ENCODE measurements at places on chromosomes 11 and 22. TPM values are rescaled to one million over a fixed set of nuclear protein-coding genes. Genes with fewer than 3 reads are reported as not detected.

- DNase-seq = no peak
Observed at GRCh38 chr11:69567951-69568808, 72.8 kb upstream of the CCND1 start.

DNA sequence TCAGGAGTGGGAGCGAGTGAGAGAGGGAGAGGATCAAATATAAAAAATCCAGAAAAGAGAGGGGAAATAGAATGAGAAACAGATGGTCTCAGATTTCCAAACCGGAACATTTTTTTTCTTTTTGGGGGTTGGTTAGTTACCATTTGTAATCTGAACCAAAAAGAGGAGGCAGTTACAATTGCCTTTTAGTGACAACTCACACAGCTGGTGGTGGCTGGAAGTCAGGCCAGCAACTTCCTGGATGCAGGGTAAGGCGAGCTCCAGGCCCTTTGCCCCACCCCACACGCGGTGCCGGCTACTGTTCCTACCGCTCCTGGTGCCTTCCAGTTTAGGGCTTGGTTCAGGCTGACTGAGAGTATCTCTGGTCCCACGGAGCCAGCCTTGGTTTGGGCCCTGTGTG is 21.0 kb upstream of the UBASH3B start:
- no peak for DNase-seq

DNA sequence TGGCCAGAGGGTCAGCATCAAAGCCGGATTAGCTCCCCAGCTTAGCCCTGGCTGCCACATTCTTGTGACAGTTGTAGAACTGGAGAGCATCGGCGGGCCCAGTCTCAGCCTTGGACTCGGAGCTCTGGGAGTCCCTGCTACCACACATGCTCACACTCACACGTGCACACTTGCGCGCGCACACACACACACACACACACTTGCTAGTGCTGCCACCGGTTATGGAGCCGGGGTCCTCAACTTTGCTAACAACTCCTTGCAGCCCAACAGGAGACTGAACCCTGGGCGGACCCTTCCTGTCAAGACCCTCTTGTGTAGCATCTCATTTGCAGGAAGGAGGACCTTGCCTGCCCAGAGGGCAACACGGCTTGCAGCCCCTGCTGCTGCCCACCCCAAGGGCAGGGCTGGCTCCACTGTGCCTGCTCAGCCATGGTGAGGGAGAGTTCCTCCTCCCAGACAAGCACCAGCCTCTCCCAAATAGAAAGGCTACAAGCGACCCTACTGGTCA is 107.6 kb downstream of the WNT7B start:
- no peak for DNase-seq

GRCh38 chr11:10742460-10743208 is 8.4 kb upstream of the CTR9 start:
- no peak for DNase-seq

- DNase-seq = no peak
Observed at GRCh38 chr11:74384641-74385040, 13.6 kb downstream of the PGM2L1 start.

DNA sequence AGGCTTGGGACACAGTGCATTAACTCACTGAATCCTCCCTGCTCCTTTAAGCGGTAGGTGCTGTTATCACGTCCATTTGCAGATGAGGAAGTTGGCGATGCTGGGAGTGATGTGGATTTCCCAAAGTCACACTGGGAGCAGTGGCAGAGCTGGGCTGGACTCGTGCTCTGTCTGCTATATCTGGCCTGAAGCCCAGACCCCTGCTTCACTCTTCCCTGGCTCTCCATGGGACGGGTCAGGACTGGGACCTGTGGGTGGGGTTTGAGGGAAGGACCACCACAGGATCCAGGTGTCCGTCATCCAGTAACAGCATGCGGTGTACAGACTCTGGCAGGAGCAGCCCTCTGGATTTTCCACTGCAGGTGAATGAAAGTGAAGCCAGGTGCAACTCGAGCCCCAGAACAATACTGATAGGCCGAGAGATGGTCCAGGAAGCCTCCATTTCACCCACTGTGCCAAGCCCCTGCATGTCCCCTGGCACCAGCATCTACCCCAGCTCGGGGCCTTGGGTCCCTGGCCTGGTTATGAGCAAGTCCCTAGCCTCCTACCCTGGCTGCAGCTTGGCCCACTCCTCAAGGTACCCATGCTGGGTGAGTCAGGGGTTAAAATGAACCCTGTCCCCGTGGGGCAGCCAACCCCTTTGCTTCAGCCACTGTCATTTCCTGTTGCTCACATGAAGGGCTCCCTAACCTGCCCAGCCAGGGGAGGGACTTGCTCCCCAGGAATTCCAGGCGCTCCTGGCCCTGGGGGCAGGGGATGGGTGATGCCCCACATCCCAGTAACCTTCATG is 4.2 kb downstream of the USP2 start:
- no peak for DNase-seq

DNA sequence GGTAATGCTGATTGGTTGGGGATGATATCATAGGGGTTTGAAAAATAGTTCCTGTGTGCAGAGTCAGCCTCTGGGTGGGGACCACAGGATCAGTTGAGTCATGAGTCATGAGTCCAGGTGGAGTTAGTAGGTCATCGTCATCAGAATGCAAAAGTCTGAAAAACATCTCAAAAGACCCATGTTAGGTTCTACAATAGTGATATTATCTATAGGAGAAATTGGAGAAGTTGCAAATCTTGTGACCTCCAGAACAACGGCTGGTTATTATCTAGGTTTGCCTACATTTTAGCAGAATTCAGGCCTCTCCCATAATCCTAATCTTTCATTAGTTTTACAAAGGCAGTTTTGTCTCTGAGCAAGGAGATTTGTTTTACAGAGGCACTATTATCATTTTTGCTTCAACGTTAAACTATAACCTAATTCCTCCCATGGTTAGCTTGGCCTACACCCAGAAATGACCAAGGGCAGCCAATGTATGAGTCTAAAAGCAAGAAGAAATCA is 38.9 kb downstream of the MS4A2 start:
- DNase-seq = no peak

DNA sequence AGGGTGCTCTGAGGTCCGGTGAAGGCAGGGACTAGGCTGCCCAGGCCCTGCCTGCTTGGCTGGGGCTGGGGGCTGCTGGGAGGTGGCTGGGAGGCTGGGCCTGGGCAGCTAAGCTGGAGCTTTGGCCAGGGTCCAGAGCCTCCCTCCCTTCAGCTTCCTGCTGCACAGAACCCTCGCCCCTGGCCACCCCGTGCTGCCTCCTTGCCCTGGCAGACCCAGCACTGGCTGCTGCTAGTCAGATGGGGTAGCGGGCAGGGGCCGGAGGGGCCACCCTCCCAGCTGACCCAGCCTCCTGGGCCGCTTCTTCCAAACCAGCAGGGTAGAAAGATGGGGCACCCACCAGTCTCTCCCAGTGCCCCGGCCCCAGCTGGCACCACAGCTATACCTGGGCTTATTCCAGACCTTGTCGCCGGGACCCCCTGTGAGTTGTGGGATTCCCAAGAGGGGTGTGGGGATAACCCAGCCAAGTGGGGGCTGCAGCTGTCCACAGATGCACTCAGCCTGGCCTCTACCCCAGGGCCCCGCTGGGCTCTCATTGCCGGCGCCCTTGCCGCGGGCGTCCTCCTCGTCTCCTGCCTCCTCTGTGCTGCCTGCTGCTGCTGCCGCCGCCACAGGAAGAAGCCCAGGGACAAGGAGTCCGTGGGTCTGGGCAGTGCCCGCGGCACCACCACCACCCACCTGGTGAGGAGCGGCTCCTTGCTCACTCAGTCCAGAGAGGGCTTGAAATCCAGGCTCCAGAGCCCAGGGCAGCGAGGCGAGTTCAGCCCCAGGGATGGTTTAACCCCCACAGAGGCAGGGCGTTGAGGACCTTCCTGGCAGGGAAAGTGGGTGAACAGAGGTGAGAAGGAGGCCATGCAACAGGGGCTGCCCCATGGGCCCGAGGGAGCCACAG is at the start of gene SYT8:
Gene SYT8, plus strand, starts transcription at position 212 of the 892 bp plus-strand sequence. Its CDS starts 116 bp downstream, at position 328.
- DNase-seq = no peak

DNA sequence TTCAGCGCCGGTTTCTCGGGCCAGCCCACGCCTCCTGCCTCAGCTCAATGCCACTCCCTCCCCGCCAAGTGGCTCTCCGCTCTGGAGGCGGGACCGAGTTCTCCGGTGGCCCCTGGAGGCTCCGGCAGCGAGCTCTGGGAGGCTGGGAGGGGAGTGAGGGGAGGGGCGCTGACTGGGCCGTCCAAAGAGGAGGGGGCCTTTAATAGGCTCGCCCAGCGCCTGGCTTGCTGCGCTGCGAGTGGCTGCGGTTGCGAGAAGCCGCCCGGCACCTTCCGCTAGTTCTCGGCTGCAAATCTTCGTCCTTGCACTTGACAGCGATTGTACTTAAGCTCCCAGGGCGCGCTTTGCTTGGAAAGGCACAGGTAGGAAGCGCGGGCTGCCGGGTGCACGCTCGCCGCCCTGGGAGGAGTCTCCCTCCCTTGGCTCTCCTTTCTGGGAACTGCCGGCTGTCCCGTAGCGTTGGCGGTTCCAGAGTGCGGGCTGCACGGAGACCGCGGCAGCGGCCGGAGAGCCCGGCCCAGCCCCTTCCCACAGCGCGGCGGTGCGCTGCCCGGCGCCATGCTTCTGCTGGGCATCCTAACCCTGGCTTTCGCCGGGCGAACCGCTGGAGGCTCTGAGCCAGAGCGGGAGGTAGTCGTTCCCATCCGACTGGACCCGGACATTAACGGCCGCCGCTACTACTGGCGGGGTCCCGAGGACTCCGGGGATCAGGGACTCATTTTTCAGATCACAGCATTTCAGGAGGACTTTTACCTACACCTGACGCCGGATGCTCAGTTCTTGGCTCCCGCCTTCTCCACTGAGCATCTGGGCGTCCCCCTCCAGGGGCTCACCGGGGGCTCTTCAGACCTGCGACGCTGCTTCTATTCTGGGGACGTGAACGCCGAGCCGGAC is at the start of gene ADAMTS15:
Gene ADAMTS15, plus strand, starts transcription at position 230 of the 894 bp plus-strand sequence. Its CDS starts 329 bp downstream, at position 559.
- DNase-seq = peak; percentile 89

DNA sequence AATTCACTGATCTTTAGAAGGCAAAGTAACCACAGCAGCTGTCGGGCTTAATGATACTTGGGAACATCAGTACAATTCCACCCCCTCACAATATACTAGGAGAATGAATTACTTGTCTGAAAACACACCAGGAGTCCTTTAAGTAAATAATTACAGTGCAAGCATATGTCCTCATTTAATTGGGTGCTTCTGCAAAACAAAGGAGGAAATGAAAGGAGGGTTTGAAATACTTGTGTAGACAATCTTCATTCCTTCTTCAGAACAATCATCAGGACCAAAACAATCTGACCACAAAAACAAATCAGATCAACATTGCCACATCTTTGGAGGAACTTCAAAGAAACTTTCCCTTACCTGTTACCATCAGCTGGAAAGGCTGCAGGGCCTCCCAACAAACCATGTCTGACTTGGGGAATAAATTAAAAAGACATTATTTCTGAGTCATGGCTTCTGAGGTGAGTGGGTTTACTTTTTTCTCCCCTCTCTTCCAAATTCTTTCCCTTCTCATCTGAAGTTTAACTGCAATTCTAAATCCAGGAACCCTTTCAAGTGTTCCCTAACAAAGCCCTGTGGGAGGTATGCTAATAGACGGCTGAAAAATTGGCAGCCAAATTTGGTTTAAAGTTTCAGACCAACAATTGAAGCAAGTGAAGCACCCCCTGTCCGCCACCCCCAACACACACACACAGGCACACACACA is 12.5 kb upstream of the CCDC117 start:
- DNase-seq = no peak

GRCh38 chr22:31139866-31140716 is at the start of gene PLA2G3:
TSS of gene PLA2G3 (minus strand) at chr22:31140508. CDS start at chr22:31140354, 154 bp downstream.
- no peak for DNase-seq

DNA sequence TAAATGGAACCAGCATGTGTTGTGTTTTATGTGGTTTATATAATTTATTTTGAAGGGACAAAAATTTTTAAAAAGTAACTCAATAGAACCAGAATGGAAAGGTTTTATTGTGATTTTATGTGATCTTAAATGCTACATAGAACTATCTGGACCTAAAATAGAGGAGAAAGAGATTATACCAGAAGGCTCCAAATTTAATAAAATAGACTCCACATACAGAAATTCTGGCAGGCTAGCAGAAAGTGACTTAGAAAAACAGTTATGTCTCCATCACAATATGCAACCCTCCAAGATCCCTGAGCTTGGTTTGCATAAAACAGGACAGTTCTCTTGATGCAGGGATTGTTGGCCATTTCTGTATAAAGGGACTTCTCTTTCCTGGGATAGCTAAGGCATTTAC is 107.9 kb downstream of the BBOX1 start:
- no peak for DNase-seq

DNA sequence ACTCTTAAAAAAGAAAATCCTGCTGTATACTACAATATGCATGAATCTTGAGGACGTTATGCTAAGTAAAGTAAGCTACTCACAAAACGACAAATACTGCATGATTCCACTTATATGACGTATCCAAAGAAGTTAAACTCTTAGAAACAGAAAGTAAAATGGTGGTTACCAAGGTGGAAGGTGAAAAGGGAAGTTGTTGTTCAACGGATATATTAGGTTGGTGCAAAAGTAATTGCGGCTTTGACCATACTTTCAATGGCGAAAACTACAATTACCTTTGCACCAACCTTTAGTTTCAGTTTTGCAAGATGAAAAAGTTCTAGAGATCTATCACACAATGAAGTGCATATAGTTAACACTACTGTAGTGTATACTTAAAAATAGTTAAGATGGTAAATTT is 101.8 kb downstream of the FAM168A start:
- DNase-seq = no peak

Gene AP2A2
- 93.3 TPM for total RNA-seq

Gene CARD10
- 10.1 TPM for total RNA-seq

Gene LDHAL6A
- total RNA-seq = not detected

Gene MMP1
- total RNA-seq = not detected

Gene PTPN5
- total RNA-seq = 1.5 TPM

Gene KCNQ1
- total RNA-seq = 11.5 TPM

Gene STK33
- 0.88 TPM for total RNA-seq

Gene ELMOD1
- total RNA-seq = 0.32 TPM

Gene KIAA1671
- total RNA-seq = 57.0 TPM

Gene BDNF
- 0.75 TPM for total RNA-seq

Data from aorta (tissue), 5 donors.